ENCODE measurements at places on chromosomes 4 and X.

GRCh38 chr4:3073158-3074077 lies 920 bp downstream of the HTT-AS start:
- no peak for DNase-seq

DNA sequence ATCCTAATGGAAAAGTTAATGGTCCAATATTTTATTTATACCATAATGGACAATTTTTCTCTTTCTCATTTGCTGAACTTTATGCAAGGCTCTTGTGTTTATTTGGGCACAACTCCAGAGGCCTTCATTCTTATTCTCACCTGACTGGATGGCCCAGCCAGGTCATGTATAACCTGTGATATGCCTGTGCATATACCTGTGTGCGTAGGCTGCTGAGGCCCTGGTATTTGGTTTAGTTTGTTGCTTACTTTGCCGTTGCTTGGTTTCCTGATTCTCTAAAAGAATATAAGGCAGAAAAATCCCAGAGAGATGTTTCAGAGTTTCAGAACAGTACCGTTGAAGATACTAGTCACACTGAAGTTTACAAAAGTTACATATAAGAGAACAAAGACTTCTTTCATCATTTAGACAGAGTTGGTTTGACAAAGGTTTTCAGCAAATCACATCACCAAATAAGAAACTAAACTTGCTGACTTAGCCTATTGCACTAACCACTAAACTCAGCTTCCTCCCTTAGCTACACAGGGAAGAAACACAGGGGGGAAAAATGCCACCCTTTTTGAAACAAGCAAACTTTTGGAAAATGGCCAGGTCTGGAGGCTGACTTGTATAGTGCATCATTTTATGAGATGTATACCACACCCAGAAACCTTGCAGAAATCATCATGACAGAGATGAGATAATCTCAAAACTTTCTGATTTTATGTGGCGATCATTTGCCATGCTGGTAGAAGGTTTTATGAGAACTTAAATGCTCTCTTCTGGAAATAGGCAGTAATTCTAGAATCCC lies 248.5 kb downstream of the GRIA3 start:
- DNase-seq, result no peak

DNA sequence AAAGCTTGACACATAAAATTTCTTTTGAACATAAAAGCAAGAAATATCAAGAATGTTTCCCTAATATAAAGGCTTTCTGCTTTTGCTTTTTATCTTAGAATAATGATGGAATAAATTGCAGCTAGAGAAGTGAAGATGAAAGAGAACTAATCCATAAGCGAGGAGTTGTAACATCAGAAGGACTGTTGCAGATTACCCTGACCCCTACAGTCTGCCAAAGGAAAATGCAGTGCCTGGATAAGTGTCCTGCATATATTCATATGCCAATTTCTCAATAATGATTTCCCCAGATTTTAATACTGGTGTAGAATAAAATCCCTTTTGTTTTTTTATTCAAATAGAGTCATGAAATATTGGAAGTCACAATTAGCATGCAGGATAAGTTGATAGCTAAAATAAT lies 115.9 kb downstream of the MAGEC2 start:
- no peak for DNase-seq

GRCh38 chrX:94256396-94256795 lies 582.4 kb downstream of the FAM133A start:
- DNase-seq, result no peak

DNA sequence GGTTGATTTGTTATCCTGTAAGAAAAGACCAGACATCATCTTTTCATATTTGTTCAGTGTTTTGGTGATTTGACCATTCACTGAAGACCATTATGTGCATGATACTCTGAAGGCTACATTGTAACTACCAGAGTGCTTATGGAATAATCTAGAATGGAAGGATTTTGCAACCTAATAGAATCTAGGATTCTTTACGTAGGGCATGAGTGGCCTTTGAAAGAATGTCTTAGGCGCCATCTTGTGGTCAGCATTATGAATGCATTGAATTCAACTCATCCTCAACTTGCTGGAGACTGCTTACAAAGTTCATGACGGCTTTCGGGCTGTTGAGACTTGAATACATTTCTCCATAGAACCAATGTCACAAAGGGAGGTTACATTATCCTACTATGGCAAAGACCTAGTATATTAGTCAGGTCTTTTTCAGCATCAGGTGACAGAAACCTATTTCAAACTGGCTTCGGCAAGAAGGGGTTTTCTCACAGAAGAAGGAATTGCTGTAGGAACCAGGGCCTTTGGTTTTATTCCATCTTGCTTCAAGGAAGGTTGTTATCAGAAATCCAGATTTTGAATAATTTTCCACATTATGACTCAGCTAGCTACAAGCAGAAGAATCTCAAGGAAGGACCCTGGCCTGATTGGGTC lies 104.1 kb downstream of the GPAT3 start:
- no peak for DNase-seq

- DNase-seq, result no peak
Measured at GRCh38 chr4:104751468-104751867, 256.8 kb upstream of the CXXC4 start.

GRCh38 chr4:82382751-82383150 lies 9.0 kb upstream of the HNRNPD start:
- DNase-seq, result no peak

- no peak for DNase-seq
Measured at GRCh38 chr4:57154926-57155325, 44.7 kb upstream of the IGFBP7 start.

DNA sequence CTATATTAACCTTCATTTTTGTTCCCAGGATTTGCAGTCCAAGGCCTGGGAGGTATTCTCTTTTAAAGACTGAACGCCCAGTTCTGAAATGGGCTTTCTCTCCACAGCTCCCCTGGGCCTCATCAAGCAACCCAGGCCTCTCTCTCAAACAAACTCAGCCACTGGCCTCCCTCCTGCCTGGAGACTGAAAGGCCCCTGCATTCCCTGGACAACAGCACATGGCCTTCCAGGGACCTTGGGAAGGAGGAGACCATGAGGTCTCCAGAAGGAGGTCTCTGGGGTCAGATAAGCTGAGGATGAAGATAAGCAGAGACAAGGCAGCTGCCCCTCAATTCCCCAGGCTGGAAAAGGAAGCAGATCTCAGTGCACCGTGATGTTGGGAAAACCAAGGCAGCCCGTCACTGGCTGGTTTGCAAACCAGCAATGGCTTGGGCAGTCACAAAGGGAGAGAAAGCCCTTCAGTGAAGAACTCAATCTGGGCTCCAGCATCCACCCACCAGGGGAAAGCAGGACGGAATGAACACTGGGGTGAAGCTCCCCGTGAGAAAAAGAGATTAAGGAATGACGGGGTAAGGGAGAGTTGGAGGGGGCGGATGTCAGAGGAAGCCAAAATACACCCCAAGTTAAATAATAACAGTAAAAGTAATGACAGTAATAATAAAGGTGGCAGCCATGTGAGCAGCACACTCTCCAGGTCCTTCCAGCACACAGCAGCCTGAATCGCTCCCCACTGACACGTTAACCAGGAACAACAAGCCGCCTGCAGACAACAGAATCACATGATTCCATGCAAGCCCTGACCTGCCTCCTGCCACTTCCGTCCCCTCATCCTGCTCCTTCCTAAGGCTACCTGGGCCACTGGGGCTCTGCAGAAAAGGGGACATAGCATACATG lies 22.3 kb downstream of the AMOT start:
- DNase-seq, result no peak

DNA sequence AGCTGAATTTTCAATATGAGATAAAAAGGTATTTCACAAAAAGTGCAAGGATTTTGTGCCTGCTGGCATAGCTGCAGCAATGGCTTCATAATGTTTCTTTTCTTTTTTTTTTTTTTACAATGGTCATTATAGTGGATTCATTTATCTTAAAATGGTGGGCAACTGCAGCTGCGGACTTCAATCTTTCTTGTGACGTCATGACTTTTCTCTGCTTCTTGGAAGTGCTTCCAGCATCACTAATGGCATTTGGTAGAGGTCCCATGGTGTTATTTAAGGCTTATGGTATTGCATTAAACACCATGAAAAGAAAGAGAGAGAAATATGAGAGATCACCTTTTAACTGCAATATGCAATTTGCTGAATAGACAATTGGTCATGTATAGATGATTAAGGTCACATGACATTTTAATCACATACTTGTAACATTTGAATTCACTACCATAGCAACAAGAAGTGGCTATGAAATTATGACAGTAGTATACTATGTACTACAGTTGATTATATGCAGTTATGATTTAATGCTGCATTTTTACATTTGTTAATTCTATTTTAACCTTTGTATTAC lies 684.0 kb upstream of the AADAT start:
- no peak for DNase-seq

DNA sequence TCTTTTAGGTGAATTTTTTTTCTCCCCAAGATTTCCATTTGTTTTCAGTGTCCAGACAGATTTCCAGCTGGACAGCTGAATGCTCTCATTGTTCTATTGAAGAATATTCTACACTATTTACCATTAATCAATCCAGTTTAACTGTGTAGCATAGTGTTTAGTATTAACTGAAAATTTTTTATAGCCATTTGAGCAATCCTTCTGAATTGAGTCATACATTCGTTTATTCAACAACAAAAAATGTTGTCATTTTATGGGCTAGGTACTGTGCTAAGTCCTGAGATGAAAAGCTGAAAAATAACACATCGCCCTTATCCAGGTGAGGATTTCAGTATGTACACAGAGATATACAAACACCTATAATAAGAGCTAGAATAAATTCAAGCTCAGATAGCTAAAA lies 223.3 kb downstream of the COL25A1 start:
- no peak for DNase-seq

- DNase-seq, result no peak
Measured at GRCh38 chr4:80252427-80252826, 14.0 kb upstream of the FGF5 start.

DNA sequence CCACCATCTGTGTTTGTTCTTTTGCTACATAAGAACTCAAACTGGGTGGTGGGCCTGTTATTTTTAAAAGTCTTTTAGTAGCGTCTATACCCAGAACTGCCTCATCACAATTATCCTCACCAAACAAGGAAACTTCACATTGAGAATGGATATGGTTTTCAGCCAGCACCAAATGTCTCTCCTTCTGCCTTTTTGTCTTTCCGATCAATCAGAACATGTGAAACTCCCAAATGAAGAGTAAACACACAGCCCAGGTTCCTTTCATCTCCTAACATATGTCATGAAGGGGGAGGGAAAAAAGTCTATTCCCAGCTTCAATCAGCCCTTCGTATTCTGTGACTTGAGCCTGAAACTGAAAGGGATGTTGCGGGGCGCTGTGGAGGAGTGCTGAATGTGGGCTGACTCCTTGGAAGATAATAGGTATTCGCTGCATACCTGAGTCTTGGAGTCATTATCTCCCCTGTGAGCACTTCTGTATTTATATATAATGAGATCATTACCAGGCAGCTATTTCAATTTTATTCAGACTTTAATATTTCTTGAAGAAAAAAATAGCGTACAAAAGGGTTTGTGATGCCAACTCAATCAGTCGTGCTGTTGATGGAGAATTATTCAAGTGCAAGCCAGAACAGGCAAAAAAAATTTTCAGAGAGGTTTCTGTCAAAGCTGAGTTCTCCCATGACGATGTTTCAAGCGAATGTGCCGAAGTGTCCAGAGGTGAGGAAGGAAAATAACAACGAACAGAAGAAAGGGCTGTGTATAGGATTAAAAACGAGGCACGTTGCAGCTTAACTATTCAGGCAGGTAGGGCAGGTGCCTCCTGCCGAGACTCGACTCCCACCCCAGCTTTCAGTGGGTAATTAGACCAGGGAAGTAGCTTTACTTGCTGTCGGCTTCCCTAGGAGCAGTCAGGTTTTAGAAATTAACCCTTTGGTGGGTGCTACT lies 163.9 kb upstream of the NOCT start:
- DNase-seq, result no peak

DNA sequence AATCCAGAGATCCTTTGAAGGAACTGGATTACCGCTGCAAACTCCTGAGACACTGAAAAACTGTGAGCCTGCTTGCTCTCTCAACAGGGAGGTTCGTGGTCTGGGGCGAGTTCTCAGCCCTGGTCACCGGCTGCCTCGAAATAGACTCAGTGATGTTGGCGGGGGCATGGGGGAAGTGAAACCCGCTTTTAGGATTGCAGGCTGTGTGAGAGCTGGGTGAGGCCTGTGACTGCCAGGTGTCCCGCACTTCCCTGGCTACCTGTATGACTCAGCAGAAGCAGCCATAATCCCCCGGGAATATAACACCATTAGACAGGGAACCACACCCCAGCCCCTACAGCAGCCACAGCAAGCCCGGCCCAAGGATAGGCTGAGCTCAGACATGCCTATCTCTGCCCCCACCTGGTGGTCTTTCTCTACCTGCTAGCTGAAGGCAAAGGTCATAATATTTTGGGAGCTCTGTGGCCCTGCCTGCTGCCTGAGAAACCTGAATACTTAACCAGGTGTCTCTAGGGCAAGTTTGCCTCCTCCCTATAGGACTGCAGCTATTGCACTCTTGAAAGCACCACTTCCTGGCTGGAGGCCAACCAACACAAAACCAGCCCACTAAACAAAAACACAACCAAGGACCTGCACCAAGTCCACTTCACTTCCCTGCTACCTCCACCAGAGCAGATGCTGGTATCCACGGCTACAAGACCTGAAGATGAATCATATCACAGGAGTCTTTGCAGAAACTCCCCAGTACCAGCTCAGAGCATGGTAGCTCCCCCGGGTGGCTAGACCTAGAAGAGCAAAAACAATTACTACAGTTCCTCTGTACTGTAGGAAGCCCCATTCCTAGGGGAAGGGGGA lies 202.0 kb downstream of the RRAGB start:
- DNase-seq, result no peak

DNA sequence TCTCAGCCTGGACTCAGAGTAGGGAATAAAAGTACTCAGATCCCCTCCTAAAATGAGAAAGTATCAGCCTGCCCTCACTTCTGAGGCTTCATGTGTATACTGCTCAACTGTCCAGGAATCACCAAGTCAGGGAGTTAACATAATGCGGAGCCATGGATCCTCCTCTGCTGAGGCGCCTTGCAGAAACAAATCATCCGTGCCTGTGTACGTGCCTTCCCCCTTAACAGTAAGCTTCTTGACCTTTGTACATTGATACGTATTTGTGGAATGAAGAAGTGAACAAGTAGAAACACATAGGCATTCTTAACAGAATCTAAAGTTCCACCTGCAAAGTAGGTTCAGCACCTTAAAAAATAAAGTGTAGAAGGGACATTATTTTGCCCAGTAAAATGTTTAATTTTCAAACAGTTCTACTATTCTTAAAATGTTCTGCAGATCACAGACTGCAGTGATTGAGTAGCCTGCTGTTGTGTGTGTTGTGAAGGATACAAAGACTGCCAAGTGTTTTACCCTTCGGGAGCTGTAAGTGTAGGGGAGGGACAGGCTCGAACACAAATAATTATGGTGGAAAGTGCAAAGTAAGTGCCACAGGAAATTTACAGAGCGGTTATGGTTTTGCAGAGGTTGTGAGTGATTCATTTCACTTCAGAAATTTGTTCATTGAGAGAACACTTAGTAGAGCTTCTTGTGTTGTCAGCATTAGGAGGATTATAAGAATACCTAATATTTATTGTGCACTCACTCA lies 61.9 kb downstream of the ARHGAP10 start:
- no peak for DNase-seq

DNA sequence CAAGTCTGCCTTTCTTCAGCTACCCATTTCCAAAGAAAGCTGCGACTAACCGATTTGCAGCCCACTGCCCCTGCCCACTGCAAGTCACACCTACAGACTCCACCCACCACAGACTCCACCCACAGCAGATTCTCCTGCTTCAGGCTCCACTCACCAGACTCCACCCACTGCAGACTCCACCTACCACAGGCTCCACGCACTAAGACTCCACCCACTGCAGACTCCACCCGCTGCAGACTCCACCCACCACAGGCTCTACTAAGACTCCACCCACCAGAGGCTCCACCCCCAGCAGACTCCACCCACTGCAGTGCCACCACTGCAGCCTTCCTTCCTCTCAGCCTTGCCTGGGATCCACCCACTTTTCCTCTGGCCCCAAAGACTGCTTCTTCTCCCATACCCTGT lies 41.3 kb downstream of the ABLIM2 start:
- no peak for DNase-seq

Measured in cortex of kidney (tissue), 1 donor.